Aorta (tissue), 5 donors: ENCODE measurements at places on chromosomes 3 and 15.

- no peaks in the 10 kb centered on the region for H3K36me3 ChIP-seq
- no peak overlapping the region for H3K4me3 ChIP-seq
- no peak overlapping the region for H3K27ac ChIP-seq
Observed at GRCh38 chr3:61857297-61857696, 295.9 kb downstream of the PTPRG start.

- H3K36me3 ChIP-seq, result no peaks in the 10 kb centered on the region
- H3K27me3 ChIP-seq, result no peaks in the 10 kb centered on the region
- no peak overlapping the region for H3K4me3 ChIP-seq
- no peak overlapping the region for H3K27ac ChIP-seq
- DNase-seq, result no peak
- H3K4me1 ChIP-seq, result peaks cover 3% of the 10 kb centered on the region
Observed at GRCh38 chr3:158522221-158523136, 48.5 kb upstream of the MLF1 start.

DNA sequence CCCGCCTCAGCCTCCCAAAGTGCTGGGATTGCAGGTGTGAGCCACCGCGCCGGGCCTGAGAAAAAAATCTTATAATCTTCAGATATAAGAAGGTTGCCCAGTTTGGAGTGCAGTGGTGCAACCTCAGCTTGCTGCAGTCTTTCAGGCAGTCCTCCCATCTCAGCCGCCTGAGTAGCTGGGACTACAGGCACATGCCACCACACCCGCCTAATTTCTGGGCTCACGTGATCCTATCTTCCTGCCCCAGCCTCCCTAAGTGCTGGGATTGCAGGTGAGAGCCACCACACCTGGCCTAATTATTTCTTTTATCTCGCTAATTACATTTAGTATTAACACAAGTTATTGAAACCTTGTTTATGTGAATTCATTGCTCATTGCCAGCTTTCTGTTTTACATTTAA lies 13.5 kb downstream of the PAK2 start:
- H3K27ac ChIP-seq, result no peak overlapping the region
- no peaks in the 10 kb centered on the region for H3K4me1 ChIP-seq
- no peak for DNase-seq
- no peak overlapping the region for H3K4me3 ChIP-seq

DNA sequence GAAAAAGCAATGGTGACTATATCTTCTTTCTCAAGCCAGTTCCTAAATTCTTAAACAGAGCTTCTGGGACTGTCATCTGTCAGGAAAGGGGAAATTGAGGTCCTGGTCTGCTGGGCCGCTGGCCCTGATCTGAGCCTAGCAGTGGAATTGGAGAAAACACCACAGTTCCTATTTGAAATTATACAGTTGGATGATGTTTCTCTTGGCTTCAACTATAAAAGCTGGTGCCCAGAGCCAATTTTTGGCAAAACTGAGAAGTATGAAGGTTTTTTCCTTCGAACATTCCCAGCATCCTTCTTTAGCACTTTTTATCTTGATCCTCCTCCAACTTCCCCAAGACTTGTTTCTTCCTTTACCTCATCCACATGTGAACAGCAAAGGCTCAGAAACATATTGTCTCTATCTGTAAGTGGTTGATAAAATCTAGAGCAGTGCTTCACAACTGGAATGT lies 83.9 kb downstream of the CD47 start:
- H3K27ac ChIP-seq, result no peak overlapping the region
- peaks cover 4% of the 10 kb centered on the region for H3K4me1 ChIP-seq
- H3K27me3 ChIP-seq, result no peaks in the 10 kb centered on the region
- H3K4me3 ChIP-seq, result no peak overlapping the region
- H3K36me3 ChIP-seq, result no peaks in the 10 kb centered on the region

- H3K27me3 ChIP-seq, result no peaks in the 10 kb centered on the region
- no peaks in the 10 kb centered on the region for H3K36me3 ChIP-seq
- H3K4me1 ChIP-seq, result no peaks in the 10 kb centered on the region
- no peak for DNase-seq
- no peak overlapping the region for H3K4me3 ChIP-seq
Observed at GRCh38 chr3:167773584-167773983, 38.1 kb downstream of the SERPINI1 start.

DNA sequence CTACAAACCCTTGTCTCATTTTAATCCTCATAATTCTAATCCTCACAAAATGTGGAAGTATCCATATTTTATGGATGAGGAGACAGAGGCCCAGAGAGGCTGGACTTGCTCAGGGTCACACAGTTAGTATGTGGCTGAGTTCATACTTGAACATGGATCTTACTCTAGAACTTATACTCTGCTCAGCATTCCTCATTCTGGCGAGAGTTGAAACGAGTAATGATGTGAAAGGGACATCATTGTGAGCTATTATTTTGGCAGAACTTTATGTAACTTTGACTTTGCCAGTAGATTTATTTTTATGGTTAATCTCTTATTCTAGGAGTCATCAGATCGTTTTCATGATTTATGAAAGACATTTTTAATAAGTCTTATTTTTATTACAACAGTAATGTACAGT lies 17.5 kb downstream of the AKAP13 start:
- peaks cover 9% of the 10 kb centered on the region for H3K4me1 ChIP-seq
- H3K4me3 ChIP-seq, result no peak overlapping the region
- no peaks in the 10 kb centered on the region for H3K27me3 ChIP-seq

DNA sequence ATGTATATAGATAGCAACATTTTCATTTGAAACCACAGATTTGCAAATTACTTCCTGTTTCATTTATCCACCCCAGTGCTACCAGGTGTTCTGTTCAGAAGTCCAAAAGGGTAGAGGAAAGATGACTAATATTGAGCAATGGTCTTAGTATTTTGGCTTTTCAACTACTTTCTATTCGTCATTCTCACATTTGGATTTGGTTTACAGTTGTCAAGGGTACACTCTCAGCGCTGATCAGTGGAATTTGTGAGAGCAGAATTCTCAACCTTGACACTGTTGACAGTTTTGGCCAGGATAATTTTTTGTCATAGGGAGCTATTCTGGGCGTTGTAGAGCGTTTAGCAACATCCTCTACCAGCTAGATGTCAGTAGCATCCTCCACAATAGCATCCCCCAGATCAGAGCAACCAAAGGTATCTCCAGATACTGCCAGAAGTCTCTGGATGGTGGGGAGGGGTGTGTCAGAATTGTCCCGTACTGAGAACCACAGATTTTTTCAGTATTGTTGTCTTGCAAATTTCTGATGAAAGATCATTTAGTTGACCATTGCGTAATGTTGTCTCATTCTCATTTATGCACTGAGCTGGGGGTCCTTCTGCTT lies 4.2 kb downstream of the HMCES start:
- H3K27ac ChIP-seq, result no peak overlapping the region
- H3K4me3 ChIP-seq, result no peak overlapping the region

DNA sequence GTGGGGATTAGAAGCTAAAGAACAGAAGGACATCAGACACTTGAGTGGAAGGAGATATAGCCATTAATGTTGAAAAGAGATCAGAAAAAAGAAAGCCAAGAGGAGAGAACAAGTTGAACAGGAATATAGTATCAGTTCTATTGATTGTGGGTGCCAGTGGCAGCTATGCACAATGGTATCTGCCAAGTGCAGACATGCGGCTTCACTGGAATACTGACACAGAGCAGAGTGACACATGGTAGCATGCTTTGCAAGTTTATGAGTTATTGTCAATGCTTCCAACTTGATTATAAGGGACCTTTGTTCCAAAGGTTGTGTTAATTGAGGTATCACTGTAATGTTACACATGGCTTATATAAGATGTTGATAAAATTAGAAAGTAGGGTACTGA lies 42.0 kb upstream of the TP63 start:
- H3K4me1 ChIP-seq, result no peaks in the 10 kb centered on the region
- no peak overlapping the region for H3K4me3 ChIP-seq
- no peak for DNase-seq
- H3K36me3 ChIP-seq, result no peaks in the 10 kb centered on the region
- H3K27me3 ChIP-seq, result no peaks in the 10 kb centered on the region
- no peak overlapping the region for H3K27ac ChIP-seq

DNA sequence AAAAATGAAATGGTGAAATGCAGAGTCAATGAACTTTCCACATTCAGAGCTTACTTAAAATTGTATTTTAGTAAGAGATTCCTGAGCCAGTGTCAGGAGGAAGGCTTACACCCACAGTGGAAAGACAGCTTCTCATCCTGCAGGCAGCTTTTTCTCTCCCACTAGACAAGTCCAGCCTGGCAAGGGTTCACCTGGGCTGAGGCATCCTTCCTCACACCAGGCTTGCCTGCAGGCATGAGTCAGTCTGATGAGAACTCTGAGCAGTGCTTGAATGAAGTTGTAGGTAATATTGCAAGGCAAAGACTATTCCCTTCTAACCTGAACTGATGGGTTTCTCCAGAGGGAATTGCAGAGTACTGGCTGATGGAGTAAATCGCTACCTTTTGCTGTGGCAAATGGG lies 3.1 kb downstream of the CCR4 start:
- H3K27ac ChIP-seq, result no peak overlapping the region
- no peak for DNase-seq
- H3K27me3 ChIP-seq, result no peaks in the 10 kb centered on the region
- no peaks in the 10 kb centered on the region for H3K4me1 ChIP-seq
- no peaks in the 10 kb centered on the region for H3K36me3 ChIP-seq
- H3K4me3 ChIP-seq, result no peak overlapping the region

- H3K4me1 ChIP-seq, result no peaks in the 10 kb centered on the region
- H3K27me3 ChIP-seq, result no peaks in the 10 kb centered on the region
- no peak overlapping the region for H3K4me3 ChIP-seq
- DNase-seq, result no peak
- H3K27ac ChIP-seq, result no peak overlapping the region
- no peaks in the 10 kb centered on the region for H3K36me3 ChIP-seq
Observed at GRCh38 chr3:67109651-67110204, 111.6 kb downstream of the KBTBD8 start.

- no peak overlapping the region for H3K4me3 ChIP-seq
- H3K36me3 ChIP-seq, result peaks cover 2% of the 10 kb centered on the region
- H3K4me1 ChIP-seq, result no peaks in the 10 kb centered on the region
Observed at GRCh38 chr3:15409239-15409638, 18.1 kb downstream of the METTL6 start.

GRCh38 chr3:157135671-157136396 lies 24.1 kb downstream of the CCNL1 start:
- DNase-seq, result no peak
- peaks cover 4% of the 10 kb centered on the region for H3K4me1 ChIP-seq

DNA sequence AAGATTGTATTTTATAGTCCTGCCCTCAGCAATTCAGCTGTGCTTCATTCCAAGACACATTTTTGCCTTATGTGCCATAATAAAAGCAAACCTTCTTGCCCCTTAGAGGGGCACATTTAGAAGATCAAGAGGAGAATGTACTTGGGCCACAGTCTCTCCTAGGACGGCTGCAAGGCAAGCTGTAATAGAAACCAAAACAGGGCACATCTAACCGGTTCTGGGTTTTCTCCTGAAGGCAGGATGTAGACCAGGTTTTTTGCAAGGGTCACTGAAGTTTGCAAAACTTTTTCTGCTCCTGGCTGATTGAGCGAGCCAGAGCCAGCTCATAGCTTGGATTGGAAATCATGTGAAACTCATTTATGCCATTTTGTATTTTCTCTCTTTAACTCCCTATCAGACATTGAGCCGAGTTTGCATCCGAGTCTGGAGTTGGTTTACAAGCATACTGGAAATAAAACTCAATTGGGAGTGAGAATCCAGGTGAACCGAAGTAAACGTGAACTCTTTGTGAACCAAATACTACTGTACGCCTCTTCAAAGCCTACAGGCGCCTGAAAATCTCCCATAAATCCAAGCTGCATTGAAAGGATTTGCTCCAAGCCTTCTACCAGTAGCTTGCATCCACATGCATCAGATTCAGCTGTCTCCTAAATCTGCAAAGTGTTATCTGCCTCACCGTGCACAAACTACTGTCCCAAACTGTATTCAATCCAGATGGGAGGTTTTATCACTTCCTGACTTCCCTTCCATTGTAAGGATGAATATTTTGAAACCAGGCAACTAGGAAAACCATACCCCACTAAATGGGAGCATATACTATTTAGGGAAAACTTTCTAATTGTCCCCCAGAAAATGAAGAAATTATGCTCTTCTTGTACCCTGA lies 60.9 kb upstream of the TSC22D2 start:
- peak overlapping the region; percentile 12 for H3K27ac ChIP-seq
- no peaks in the 10 kb centered on the region for H3K36me3 ChIP-seq
- H3K27me3 ChIP-seq, result no peaks in the 10 kb centered on the region
- peaks cover 3% of the 10 kb centered on the region for H3K4me1 ChIP-seq

DNA sequence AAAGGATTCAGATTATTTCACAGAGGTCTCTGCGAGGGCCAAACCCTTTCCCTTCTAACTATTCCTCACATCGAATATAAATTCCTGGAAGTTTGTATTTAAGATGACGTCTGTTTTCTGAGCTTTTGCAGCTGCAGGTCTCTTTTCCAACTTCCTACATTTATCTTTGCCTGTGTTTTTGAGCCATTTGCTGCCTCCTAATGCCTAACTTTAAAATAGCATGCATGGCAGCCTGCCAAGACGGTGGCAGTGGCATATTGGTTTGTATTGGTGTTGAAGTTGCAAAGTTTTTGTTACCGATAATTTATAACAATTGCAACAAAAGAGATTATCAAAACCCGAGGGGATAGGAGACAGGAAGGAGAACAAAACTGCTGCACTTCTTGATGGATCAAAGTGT lies 187.1 kb upstream of the DNAJC19 start:
- H3K4me1 ChIP-seq, result no peaks in the 10 kb centered on the region
- no peak overlapping the region for H3K27ac ChIP-seq
- no peak overlapping the region for H3K4me3 ChIP-seq
- no peak for DNase-seq

- no peaks in the 10 kb centered on the region for H3K27me3 ChIP-seq
- peak overlapping the region; percentile 93 for H3K4me3 ChIP-seq
- DNase-seq, result no peak
Observed at GRCh38 chr3:152205097-152205593, 63.6 kb upstream of the MBNL1 start.

DNA sequence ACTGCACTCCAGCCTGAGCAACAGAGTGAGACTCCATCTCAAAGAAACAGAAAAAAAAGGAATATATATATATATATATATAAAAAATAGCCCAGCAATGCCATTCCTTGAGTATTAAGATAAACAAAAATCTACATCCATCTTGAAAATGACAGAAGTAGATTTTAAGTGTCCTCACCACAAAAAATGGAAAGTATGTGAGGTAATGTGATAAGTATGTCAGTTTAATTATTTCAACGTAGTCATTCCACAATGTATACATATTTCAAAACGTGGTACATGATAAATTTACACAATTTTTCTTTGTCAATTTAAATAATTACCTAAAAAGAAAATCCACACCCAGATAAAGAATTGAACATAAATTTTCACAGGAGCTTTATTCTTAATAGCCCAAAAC lies 54.9 kb downstream of the HCN4 start:
- no peak overlapping the region for H3K27ac ChIP-seq
- no peak for DNase-seq
- H3K27me3 ChIP-seq, result no peaks in the 10 kb centered on the region
- H3K4me1 ChIP-seq, result no peaks in the 10 kb centered on the region
- no peak overlapping the region for H3K4me3 ChIP-seq

GRCh38 chr3:23664459-23664858 lies 141.3 kb upstream of the UBE2E1 start:
- H3K4me3 ChIP-seq, result no peak overlapping the region
- no peaks in the 10 kb centered on the region for H3K27me3 ChIP-seq
- H3K36me3 ChIP-seq, result no peaks in the 10 kb centered on the region
- DNase-seq, result no peak

- DNase-seq, result no peak
- H3K4me1 ChIP-seq, result no peaks in the 10 kb centered on the region
- H3K36me3 ChIP-seq, result no peaks in the 10 kb centered on the region
- no peaks in the 10 kb centered on the region for H3K27me3 ChIP-seq
- H3K27ac ChIP-seq, result no peak overlapping the region
Observed at GRCh38 chr3:39763390-39763789, 46.0 kb upstream of the MYRIP start.
